Inflammatory macrophage (primary cell): ENCODE measurements at places on chromosomes 1 and 21.

DNA sequence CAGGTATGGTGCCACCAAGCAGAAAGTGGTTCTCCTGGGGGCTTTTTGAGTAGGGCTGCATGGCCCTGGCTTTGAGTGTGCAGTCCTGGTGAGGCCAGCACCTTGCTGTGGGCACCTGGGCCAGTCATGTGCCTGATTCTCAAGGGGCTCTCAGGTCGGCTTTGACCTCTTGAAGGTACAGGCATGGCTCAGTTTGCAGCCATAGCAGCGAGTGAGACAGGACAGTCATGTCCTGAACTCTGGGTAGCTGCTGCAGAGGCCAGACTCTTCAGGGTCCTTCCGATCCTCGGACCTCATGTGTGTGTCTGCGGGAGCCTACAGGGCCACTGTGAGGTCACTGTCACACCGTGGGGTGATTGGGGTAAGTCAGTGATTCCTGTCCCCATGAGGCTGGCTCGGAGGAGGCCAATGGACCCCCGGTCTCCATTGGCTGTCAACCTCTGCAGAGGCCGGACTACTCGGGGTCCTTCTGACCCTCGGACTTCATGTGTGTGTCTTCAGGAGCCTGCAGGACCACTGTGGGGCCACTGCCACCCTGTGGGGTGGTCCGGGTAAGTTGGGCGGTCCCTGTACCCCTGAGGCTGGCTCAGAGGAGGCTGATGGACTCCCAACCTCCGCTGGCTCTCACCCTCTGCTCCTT, 95.2 kb upstream of the C1orf174 start:
- DNase-seq = no peak

DNA sequence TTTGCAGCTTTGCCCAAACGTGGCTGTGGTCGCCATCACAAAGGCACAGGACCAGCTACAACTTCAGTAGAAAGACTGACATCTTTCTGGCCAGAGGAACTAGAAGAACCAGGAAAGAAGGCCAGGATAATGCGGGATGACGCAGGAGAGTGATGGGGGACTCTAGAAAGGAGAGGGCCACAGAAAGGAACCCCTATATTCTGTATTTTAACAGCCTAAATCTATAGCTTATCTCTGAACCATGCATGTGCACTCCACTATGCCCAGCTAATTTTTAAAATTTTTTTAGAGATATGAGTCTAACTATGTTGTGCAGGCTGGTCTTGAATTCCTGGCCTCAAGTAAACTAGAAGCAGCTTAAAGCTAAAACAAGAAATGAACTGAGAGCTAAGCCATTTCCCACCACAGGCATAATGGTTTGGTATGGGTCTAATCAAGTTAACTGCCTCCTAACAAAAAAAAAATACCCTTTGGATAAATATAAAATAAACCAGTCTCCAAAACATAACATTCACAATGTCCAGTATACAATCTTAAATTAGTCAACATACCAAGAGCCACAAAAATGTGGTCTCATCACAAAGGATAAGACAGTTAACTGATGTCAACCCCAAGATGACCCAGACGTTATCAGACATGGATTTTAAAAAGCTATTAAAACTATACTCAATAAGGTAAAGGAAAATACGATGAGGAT, 18.0 kb downstream of the LTN1 start:
- no peak for DNase-seq

DNA sequence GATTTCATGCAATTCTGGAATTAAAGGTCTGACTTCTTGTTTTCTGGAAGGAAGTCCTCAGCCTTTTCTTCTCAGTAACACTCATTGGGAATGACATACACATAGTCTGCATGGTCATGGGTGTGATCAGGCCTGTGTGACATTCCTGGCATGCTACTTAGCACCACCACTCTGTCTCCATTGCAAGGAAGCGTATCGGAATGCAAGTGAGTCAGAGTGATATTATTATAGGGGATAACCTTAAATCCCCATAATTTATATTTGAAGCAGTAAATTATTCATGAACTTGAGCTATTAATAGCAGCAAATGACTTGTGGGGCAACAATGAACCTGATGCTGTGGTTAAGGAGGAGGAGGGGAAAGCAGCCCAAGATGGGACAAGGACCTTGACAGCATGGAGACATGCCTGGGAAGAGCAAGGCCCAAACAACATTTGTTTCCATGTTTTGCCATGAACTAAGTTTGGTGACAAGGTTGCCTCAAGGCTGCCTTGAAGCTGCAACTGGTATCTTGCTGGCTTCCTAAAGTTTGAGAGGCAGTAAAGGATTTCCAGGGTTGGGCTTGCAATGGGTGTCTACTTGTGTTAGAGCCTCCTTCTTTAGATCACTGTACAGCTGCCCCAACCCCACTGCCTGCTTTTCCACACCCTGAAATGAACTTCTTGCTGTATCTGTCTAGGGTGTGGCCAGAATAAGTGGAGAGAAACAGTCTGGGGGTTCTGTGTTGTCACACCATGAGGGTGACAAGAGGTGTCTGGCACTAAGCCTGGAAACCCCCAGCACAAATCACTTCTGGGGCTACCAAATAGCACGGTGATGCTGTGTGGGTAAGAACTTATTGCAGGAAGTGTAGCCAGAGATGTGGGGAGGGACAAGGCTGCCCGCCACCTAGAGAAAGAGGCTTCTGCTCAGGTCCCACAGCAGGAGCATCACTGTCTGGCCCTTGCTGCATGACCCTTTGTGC, 4.6 kb downstream of the MAB21L3 start:
- DNase-seq = no peak

- DNase-seq = no peak
These were observed 26.3 kb downstream of the PCSK9 start for GRCh38 chr1:55065648-55066047.

- DNase-seq = no peak
These were observed 923.4 kb downstream of the NCAM2 start for GRCh38 chr21:21921410-21922232.

- no peak for DNase-seq
These were observed 272.0 kb downstream of the FOXD2 start for GRCh38 chr1:47709872-47710231.

DNA sequence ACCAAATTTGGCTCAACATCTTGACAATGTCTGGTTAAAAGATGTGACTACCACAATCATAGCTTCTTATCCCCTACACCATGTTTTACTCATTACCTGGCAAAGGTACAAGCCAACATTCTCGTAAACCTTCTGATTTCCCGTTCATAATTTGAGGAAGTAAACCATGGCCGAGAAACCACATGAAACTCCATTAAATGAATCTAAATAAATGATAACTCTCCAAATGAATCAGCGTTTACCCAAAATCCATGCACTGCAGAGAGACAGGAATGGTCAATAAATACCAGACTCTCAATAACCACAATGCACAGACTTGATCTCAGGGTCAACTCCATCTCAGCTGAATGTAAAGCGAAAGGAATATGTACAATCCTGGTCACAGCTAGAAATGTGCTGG, 125.2 kb downstream of the TYW3 start:
- DNase-seq = no peak

DNA sequence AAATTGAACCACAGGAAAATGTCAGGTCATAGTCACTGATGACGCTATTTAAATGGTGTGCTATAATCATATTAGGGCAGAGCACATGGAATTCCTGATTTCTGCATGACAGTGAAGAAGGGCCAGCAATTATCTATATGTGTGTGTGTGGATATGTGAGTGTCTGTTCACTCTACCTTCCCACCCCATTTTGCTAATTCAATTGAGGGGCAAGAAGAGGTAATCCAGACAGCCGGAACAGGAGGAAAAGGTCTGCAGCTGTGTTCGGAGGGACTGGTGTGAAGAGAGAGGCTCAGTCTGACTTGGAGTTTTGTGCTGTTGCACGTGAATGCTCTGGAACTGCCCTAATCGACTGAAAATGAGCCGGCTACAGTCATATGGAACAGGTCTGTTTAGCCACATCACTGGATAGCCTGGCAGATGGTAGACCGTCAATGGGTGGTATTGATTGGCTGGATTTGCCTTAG, 5.1 kb upstream of the ELAVL4 start:
- no peak for DNase-seq

- no peak for DNase-seq
These were observed 1038.1 kb upstream of the ADGRL4 start for GRCh38 chr1:80044662-80045061.

DNA sequence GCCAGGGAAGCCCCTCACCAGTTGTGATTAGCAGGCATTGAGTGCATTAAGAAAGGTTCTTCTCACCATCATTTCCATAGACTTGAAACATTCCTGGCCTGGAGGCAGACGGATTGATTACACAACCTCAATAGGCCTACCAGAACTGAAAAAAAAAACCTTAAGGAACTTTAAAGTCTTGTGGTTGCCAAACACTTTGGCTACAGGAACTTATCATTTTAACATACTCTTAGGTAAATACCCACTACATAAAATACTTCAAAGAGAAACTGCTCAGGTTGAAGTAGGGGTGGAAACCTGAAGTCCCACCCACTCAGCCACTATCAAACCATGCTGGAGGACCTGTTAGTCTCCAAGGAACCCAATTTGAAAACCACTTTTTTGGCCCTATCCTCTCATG, 22.4 kb upstream of the HMGB4 start:
- no peak for DNase-seq

DNA sequence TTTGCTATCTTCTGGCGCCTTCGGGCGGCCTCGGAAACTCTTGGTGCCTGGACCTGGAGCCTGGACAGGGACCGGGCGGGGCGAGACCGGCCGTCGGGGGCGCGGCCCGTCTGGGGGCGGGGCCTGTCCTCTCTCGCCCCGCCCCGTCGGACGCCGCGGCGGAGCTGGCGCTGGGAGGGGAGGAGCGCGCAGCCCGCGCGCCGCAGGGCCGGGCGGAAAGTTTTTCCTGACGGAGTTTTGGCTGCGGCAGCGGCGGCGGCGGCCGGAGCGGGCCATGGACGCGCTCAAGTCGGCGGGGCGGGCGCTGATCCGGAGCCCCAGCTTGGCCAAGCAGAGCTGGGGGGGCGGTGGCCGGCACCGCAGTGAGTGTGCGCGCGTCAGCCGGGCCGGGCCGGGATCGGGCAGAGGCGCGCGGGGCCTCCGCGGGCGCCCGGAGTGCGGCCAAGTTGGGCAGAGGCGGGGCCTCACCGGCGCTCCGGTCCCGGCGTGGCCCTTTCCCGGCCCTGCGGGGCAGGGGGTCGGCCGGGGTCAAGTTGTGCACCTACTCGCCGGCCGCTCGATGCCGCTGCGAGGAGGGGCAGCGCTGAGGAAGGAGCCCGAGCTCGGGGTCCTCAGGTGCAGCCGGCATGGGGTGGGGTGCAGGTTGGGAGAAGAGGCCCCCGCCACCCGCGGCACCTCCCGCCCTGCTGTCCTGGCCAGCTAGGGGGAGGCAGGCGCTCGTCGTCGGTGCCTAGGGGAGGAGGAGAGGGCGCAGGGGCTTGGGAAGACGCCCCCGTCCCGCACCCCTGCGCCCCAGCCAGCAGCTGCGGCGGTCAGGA, at the start of gene LDLRAP1:
Gene LDLRAP1, plus strand, starts transcription at position 182 of the 818 bp plus-strand sequence. Its CDS starts 93 bp downstream, at position 275.
- peak; percentile 91 for DNase-seq

DNA sequence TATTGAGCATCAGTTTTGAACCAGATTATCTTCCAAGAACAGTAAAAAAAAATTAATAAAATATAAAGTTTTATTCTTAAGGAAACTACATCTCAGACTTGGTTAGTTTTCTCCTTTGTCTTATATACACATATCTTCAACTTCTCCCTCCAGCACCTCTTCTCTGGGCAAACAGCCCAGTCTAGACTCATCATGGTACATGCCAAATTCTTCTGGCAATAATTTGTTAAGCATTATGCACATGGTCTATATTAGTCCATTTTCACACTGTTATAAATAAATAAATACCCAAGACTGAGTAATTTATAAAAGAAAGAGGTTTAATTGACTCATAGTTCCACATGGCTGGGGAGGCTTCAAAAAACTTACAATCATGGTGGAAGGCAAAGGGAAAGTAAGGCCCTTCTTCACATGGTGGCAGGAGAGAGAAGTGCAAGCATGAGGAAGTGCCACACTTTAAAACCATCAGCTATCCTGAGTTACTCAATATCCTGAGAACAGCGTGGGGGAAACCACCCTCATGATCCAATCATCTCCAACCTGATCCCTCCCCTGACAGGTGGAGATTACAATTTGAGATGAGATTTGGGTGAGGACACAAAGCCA, 108.7 kb upstream of the RNPC3 start:
- no peak for DNase-seq

GRCh38 chr1:38141483-38141882, 94.9 kb upstream of the POU3F1 start:
- no peak for DNase-seq

DNA sequence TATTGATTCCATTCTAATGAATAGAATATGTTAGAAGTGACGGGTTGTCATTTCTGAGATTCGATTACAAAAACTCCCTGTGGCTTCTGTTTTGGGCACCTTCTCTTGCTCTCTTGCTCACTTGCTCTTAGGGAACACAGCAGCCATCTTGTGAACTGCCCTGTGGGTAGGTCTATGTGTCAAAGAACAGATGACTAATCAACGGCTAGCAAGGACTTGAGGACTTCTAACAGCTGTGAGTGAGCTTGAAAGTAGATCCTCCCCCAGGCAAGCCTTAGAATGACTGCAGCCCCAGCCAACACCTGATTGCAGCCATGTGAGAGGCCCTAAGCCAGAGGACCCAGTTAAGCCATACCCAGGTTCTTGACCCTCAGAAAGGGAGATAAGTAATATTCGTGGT, 49.3 kb downstream of the AZIN2 start:
- DNase-seq = no peak

GRCh38 chr1:212067787-212068186, 32.2 kb downstream of the DTL start:
- no peak for DNase-seq

GRCh38 chr1:39407896-39408640, 83.4 kb upstream of the BMP8A start:
- no peak for DNase-seq

GRCh38 chr1:16168622-16169360, 12.9 kb upstream of the EPHA2 start:
- no peak for DNase-seq

DNA sequence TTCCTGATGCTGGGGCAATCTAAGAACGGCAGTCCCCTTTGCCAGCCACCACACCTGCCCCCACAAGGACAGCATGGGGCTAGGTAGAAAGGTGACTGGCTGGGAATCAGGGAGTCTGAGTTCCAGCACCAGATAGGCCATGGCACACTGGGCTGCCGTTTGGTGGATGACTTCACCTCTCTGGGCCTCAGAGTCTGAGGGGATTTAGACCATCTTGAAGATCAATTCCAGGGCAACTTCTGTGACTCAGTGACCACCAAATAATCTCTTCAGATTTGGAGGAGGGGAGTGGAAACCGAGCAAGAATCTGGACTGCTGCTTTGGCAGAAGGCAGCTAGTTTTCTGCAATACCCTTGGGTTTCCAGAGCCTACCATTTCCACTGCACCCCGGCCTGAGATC, 92.1 kb upstream of the EDN2 start:
- DNase-seq = no peak

DNA sequence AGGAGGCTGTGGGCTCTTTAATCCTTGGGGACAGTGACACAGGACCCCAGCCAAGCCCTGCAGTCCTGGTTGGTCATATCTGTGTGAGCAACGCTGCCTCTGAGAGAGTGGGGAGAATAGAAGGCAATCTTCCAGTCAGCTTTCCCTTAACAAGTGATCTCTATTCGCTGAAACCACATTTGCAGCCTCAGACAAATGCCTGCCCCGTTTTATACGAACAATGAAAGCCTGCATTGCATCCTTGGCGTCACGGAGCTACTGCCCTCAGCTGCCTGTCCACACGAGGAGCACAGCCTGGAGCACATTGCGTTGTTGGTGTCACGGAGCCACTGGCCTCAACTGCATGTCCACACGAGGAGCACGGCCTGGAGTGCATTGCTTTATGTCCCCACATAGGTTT, 150.2 kb upstream of the ARHGEF16 start:
- DNase-seq = no peak

- DNase-seq = peak; percentile 13
These were observed 306.6 kb downstream of the PCP4 start for GRCh38 chr21:40173816-40174215.

- no peak for DNase-seq
These were observed 8.1 kb downstream of the BLACAT1 start for GRCh38 chr1:205447457-205448341.
